ENCODE measurements at places on chromosomes 13 and 19.

DNA sequence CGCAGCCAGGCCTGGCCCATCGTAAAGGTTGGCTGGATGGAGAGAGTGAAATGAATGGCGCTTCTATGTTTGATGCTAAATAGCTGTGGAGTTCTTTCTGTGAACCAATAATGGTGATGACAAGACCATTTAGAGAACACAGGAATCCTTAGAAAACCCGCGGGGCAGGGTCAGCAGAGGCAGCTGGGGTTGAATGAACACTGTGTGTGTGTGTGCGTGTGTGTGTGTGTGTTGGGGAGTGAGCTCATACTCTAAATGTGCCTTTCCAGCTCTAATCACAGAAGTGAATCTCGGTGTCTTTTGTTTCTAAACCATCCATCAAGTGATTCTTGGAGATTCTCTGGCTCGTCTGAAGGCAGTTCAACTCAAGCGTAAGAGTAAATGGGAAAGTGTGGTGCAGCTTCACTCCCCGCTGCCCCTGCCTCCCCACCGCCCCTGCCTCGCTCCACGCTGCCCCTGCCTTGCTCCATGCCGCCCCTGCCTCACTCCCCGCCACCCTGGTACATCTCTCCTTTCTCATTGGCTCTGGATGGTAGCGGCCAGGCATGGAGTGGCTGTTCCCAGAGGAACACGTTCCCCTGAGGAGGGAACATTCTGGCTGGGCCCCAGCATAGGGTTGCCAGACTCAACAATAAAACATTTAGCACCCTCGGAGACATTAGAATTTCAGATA, 21.2 kb downstream of the TMPRSS9 start:
- H3K27ac ChIP-seq: no peak overlapping the region
- peaks cover 14% of the 10 kb centered on the region for H3K4me1 ChIP-seq
- no peak overlapping the region for H3K4me3 ChIP-seq
- DNase-seq: no peak

DNA sequence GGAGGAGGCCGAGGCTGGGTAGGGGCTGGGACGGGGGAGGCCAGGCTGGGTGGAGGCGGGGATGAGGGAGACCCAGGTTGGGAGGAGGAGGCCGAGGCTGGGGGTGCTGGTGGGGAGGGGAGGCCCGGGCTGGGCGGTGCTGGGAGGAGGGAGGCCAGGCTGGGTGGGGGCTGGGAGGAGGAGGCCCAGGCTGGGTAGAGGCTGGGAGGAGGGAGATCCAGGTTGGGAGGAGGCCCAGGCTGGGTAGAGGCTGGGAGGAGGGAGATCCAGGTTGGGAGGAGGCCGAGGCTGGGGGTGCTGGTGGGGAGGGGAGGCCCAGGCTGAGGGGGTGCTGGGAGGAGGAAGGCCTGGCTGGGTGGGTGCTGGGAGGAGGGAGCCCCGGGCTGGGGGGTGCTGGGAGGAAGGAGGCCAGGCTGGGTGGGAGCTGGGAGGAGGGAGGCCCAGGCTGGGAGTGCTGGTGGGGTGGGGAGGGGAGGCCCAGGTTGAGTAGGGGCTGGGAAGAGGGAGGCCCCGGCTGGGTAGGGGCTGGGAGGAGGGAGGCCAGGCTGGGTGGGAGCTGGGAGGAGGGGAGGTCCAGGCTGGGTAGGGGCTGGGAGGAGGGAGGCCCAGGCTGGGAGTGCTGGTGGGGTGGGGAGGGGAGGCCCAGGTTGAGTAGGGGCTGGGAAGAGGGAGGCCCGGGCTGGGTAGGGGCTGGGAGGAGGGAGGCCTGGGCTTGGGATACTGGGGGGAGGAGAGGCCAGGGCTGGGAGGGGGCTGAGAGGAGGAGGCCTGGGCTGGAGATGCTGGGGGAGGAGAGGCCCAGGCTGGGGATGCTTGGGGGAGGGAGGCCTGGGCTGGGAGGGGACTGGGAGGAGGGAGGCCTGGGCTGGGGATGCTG, 10.7 kb downstream of the TPGS1 start:
- peaks cover 8% of the 10 kb centered on the region for H3K4me1 ChIP-seq
- no peaks in the 10 kb centered on the region for H3K36me3 ChIP-seq
- no peaks in the 10 kb centered on the region for H3K27me3 ChIP-seq
- no peak overlapping the region for H3K4me3 ChIP-seq
- DNase-seq: no peak

DNA sequence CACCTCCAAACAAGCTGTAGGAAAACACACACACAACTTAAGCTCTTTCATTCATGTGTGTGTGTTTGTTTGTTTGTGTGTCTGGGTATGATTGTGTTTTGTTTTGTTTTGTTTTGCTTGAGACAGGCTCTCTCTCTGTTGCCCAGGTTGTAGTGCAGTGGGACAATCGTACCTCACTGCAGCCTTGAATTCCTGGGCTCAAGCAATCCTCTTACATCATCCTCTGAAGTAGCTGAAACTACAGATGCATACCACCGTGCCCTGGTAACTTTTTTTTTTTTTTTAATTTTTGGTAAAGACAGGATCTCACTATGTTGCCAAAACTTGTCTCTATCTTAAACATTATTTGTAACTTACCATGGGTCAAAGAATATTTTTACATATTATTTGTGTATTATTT, 431.7 kb downstream of the SLITRK1 start:
- no peaks in the 10 kb centered on the region for H3K4me1 ChIP-seq
- no peaks in the 10 kb centered on the region for H3K36me3 ChIP-seq
- DNase-seq: no peak

DNA sequence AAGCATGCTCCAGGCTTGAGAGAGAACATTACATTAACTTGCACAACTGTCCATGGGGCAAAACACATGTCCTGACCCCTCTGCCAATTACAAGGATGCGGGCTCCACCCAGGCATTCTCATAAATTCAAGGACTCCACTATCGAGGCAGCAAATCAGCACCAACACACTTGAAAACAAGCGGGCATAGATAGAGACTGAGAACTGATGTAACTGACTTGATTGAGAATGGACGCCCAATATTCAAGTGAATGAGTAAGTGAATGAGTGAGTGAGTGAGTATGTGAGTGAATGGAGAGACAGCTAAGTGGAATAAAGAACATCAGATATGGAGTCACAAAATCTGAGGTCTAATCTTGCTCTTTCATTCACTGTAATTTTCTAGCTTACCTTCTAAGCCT, 75.0 kb upstream of the VSTM2B start:
- H3K27ac ChIP-seq: no peak overlapping the region
- H3K4me3 ChIP-seq: no peak overlapping the region
- DNase-seq: no peak
- H3K27me3 ChIP-seq: no peaks in the 10 kb centered on the region
- no peaks in the 10 kb centered on the region for H3K36me3 ChIP-seq
- H3K4me1 ChIP-seq: no peaks in the 10 kb centered on the region

DNA sequence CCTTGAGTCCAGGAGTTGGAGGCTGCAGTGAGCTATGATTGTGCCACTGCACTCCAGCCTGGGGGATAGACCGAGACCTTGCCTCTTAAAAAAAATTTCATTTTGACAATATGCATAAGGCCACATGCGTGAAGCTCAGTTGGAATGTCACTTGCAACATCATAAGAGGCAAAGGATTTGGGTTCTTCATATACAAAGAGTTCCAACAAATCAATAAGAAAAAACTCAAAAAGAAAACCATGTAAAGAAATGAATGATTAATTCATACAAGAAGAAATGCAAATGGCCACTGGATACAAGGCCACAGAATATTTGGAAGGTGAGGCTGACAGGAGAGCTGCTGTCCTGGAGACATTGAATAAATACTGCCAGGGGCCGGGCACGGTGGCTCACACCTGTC, 9.6 kb upstream of the TCF3 start:
- H3K27ac ChIP-seq: peak overlapping the region; percentile 97
- H3K36me3 ChIP-seq: no peaks in the 10 kb centered on the region
- H3K27me3 ChIP-seq: no peaks in the 10 kb centered on the region
- peaks cover 69% of the 10 kb centered on the region for H3K4me1 ChIP-seq

DNA sequence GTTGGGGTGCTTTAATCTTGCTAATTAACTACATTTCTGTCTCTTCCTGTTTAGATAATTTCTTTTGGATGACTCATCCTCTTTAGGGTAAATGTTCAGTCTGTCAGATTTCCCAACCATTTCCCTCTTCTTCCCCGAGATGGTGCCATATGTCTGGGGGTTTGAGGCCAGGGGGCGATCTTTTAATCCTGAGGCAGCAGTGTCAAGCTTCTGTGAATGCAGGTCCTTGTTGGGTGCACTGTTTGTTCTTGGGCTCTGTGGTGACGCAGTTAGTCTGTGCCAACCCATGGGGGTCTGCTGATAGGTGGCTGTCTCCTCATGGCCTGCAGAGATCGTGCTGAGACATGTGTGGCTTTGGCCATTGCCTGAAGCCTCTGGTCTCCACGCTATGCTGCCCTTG, 420.4 kb downstream of the NDFIP2 start:
- H3K36me3 ChIP-seq: no peaks in the 10 kb centered on the region
- no peak for DNase-seq
- H3K4me1 ChIP-seq: no peaks in the 10 kb centered on the region

GRCh38 chr19:49338023-49338677, 2.9 kb downstream of the CD37 start:
- H3K4me1 ChIP-seq: peaks cover 79% of the 10 kb centered on the region
- no peak for DNase-seq
- no peaks in the 10 kb centered on the region for H3K27me3 ChIP-seq
- H3K27ac ChIP-seq: peak overlapping the region; percentile 96
- H3K36me3 ChIP-seq: peaks cover 24% of the 10 kb centered on the region

DNA sequence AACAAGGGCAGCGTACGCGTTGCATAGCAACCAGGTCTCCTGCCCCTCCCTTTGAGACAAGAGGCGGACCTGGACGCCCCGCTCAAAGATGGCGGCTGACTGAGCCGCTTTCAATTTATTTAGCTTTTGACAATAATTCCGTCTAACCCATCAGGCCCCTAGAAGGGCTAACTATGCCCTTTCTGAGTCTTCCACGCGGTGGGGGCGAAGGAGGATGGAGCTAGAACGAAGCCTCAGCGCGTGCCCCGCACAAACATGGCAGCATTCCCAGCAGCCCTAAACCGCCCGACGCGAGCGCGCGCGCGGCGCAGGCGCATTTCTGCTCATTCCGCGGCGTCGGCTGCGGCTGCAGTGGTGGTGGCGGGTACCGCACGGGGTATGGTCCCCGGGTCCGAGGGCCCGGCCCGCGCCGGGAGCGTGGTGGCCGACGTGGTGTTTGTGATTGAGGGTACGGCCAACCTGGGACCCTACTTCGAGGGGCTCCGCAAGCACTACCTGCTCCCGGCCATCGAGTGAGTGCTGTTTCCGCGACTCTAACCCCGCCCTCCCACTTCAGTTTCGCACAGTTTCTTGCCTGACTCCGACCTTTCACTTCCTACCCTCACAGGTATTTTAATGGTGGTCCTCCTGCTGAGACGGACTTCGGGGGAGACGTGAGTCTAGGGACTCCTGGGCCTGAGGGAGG, at the start of gene MED25:
Gene MED25 (plus strand): TSS at position 326 of the 685 bp plus-strand sequence. CDS start 53 bp downstream, at position 379.
- peak within 1 kb of the TSS; percentile 100 for H3K27ac ChIP-seq
- no peaks in the 10 kb centered on the region for H3K27me3 ChIP-seq
- DNase-seq: peak; percentile 93
- peak within 1 kb of the TSS; percentile 100 for H3K4me3 ChIP-seq

GRCh38 chr19:15264061-15264932, 32.0 kb upstream of the EPHX3 start:
- H3K36me3 ChIP-seq: peaks cover 12% of the 10 kb centered on the region
- H3K4me1 ChIP-seq: peaks cover 26% of the 10 kb centered on the region
- H3K4me3 ChIP-seq: no peak overlapping the region
- H3K27ac ChIP-seq: no peak overlapping the region
- peak; percentile 61 for DNase-seq
- no peaks in the 10 kb centered on the region for H3K27me3 ChIP-seq

DNA sequence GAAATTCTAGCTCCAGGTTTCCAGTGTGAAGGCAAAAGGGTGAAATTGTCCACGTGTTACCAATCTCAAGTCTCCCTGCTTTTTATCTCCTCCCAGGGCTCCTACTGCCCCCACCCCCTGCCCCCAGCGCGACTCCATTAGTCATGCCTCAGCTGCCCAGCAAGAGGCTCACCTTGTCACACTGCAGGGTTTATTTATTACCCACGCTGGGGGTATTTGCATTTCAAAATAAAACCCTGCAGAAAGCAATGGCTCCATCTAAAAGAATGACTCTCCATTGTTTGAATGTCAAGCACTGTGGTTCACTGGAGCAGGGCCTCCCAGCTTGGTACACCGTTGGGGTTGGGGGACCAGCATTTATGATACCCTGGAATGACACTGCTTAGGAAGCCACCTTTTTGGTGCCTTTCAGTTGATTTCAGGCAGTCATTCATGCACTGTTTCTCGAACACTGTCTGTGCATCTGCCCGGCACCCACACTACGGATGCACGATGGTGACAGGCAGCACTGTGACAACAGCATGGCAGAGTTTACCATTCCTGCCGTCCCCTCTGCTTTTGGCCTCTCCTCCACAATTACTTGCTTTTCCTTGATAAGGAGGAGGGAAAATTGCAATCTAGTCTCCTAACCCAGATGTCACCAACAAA, 9.9 kb upstream of the POP4 start:
- DNase-seq: no peak
- no peak overlapping the region for H3K4me3 ChIP-seq

DNA sequence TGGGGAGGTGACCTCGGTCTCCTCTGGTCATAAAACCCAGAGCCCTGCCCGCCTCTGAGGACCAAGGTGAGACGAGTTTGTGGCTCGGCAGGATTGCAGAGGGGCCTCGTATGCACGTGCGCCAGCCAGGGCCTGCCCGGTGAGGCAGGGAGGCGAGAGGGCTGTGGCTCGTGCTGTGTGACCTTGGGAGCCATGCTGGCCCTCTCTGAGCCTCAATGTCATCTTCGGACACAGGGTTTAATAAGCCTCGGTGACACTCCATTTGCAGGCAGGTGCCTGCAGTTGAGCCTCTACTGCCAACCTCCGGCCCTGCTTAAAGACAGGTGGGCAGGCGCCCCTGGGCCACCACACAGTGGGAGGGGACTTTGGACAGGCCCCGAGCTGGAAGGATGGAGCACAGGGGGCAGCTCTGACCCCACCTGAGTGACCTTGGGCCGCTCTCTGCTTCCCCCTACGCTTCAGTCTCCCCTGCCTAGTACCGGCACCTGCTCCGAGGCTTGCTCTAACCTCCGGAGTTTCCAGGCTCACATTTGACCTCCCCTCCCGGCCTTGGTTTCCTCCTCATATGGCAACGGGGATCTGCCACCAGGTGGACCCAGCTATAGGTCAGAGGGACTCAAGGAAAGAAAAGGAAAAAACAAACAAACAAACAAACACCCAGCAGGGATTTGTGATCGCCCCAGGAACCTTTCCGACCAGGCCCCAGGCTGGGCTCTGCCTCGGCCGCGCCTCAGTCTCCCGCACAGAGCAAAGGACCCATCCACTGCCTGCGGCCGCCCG, 3.1 kb downstream of the ZBTB7A start:
- no peaks in the 10 kb centered on the region for H3K27me3 ChIP-seq
- H3K4me1 ChIP-seq: peaks cover 13% of the 10 kb centered on the region
- no peaks in the 10 kb centered on the region for H3K36me3 ChIP-seq
- H3K27ac ChIP-seq: no peak overlapping the region

GRCh38 chr13:37225414-37226070, 120.1 kb upstream of the CSNK1A1L start:
- no peaks in the 10 kb centered on the region for H3K4me1 ChIP-seq
- H3K27me3 ChIP-seq: no peaks in the 10 kb centered on the region
- DNase-seq: no peak
- H3K36me3 ChIP-seq: no peaks in the 10 kb centered on the region
- no peak overlapping the region for H3K4me3 ChIP-seq

All from naive B cell (primary cell).